Stimulated activated CD4-positive, alpha-beta T cell treated with anti-CD3 and anti-CD28 coated beads, Interleukin-12 subunit alpha, Interleukin-12 subunit beta, amount 100 ng/mL, for 4 hours (primary cell): ENCODE measurements at places on chromosomes 6 and 20.

DNA sequence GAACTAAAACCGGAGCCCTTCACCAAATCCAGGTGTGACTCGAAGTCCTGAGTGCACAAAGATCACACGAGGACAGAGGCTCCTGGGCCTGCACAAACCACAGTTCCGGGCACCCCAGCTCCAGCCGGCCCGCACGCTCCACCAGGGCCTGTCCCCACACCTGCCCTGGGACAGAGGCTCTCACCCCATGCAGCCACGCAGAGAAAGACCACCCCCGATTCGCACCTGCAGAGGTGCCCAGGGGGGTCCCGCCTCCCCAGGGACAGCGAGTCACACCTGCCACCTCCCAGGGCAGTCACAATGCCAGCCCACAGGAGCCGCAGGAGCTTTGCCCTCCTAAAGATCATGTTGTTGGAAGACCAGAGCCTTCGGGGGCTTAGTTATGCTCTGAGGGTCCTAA is 25.4 kb upstream of the MRGBP start:
- no peak for DNase-seq

- no peak for DNase-seq
Observed at GRCh38 chr20:41507851-41508250, 110.3 kb downstream of the CHD6 start.

GRCh38 chr20:34369265-34369664 is 6.2 kb downstream of the ITCH start:
- DNase-seq = no peak

- no peak for DNase-seq
Observed at GRCh38 chr6:13076575-13076974, 251.8 kb downstream of the TBC1D7 start.

DNA sequence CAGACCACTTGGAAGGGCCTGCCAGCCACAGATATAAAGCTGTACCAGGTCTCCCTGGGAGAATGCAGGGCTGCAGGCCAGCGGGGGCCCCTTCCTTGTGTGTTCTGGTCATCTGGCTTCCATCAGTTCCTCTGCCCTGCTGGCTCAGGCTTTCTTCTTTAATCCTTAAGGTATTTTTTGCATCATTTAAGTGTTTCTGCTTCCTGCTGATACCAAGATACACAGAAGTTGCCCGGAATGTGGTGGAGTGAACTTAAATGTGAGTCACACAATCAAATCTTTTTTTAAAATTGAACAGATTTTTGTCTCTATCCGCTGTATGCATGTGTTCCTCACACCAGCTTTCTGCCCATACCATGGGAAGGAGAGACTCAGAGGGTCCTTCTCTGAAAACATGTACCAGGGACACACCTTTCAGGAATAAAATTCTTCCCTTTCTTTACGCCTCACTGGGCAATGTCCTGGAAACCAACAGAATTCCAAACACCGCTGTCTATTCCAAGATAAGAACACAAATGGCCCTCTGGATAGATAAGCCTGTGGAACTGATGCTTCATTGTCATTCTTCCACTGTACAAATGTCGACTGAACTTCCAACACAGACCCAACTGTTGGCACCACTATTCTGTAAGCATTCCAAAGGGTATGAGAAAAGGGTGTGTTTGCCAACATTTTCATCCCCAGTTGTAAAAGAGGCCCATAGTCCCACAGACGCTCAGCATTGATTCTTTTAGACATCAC is 206.2 kb upstream of the MYLIP start:
- no peak for DNase-seq

DNA sequence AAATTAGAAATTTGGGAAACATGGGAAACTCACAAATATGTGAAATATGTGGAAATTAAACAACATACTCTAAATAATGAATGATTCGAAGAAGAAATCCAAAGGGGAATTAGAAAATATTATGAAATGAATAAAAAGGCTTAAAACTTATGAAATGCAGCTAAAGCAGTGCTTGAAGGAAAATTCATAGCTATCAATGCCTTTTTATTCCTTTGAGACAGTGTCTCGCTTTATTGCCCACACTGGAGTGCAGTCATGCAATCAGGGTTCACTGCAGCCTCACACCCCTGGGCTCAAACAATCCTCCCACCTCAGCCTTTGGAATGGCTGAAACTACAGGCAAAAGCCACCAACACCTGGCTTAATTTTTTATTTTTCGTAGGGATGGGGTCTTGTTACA is 7.9 kb upstream of the TGIF2 start:
- DNase-seq = no peak

- DNase-seq = no peak
Observed at GRCh38 chr20:11172881-11173280, 499.1 kb upstream of the JAG1 start.

GRCh38 chr6:31462964-31463870 is 34.7 kb upstream of the MICB start:
- peak; percentile 79 for DNase-seq

- no peak for DNase-seq
Observed at GRCh38 chr6:20243288-20243687, 31.0 kb upstream of the MBOAT1 start.

GRCh38 chr6:116887168-116887567 is 10.1 kb downstream of the RFX6 start:
- DNase-seq = no peak

- DNase-seq = no peak
Observed at GRCh38 chr6:45830441-45831139, 185.1 kb downstream of the CLIC5 start.

DNA sequence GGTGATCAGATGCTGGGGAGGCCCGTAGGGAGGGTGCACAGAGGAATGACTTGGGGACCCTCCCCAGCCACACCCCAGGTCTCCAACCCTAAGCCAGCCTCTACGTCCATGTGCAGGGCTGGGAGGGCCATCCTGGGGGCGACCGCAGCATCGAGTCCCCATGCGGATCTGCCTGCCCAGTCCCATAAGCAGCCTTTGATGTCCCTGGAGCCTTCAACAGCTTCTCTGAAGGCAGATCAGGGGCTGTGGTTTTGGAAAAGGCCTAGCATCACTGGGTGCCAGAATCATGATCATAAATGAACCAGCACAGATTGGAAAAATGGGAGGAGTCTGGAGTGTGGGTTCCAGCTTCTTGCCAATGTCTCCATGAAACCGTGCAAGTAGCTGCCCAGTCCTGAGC is 22.9 kb downstream of the TOX2 start:
- no peak for DNase-seq

DNA sequence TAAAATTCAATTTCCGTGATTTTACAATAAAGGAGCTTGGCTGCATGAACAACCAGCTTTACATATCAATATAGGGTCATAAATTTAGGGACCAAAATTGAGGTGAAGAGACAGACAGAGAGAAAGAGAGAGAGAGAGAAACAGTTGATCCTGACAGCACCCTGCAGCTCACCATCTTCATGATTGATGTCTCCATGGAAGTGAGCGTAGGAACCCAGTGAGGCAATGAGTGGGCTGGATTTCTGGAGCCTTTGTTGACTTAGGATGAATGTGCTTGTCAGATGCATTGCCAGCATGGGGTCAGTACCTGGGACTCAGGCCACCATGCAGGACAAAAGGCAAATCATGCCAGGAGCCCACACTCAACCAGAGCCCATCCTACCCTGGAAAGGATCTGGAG is 165.1 kb upstream of the SYNDIG1 start:
- DNase-seq = no peak

GRCh38 chr6:93575495-93576267 is 156.3 kb upstream of the EPHA7 start:
- no peak for DNase-seq

DNA sequence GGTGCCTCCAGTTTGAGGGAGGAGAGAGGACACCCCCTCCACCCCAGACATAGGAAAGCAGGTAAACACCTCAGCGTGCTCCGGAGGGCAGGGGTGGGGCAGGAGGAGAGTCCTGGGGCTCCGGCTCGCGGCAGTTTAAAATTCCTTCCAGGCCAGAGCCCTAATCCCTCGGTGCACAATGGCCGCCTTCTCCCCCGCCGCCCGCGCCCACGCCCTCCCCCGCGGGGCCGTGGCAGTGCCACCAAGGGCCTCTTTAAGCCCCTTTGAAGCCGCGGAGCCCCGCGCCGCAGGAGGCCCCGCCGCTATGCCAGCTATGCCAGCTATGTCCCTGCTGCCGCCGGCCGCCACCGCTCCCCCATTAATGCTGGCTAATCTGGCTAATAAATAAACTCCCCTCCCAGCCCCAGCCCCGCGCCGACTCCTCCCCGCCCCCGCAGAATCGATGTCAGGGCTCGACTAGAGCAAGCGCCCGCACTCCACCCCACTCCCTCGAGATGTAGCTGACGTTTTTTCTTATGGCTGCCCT is 125.1 kb downstream of the MRPL14 start:
- DNase-seq = no peak

GRCh38 chr6:69084746-69085335 is 449.8 kb downstream of the ADGRB3 start:
- DNase-seq = no peak

DNA sequence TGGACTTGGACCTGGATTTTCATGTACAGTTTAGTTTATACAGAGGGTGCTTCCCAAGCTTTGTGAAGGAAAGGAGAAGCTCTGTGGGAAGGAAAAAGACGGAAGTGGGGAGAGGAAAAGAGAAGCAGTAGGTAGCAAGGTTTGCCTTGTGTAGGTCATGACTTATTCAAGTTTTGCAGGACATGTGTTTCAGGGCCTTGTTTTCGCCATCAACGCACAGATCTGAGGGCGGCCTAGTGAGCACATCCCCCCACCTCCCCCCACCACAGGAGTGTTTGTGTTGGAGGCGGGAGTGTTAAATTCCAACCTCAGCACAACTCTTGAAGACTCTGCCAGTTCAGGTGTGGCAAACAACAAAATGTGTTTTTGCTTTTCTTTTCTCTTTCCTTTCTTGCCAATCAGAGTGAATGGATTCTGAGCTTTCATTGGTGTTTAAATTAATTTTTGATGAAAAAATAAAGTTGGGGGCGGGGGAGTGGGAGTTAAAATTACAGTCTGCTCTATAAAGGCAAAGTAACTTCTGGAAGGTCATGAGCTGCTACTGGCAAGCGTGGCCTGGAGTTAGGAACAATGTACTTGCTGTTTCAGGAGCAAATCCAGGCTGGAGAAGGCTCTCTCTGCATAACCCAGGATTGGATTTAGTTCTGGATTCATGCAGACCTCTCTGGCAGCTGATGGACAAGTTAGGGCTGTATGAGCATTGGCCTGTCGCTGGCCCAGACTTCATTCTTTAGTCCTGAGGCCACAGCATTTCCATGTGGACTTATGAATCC is 338.5 kb downstream of the CD83 start:
- DNase-seq = no peak

DNA sequence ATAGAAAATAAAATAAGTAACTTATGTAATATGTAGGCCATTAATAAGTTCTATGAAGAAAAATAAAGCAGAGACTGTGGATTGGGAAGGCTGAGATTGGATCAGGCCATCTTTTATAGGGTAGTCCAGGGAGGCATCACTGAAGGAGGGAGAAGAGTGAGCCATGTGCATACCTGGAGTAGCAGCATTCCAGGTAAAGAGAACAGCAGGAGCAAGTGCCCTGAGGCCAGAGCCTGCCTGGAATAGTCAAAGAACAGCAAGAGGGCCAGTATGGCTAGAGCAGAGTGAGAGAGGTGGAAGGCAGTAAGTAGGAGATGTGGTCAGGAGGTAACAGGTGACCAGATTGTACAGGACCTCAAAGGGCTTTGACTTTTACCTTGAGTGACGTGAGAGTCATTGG is 112.1 kb downstream of the EPM2A start:
- no peak for DNase-seq

DNA sequence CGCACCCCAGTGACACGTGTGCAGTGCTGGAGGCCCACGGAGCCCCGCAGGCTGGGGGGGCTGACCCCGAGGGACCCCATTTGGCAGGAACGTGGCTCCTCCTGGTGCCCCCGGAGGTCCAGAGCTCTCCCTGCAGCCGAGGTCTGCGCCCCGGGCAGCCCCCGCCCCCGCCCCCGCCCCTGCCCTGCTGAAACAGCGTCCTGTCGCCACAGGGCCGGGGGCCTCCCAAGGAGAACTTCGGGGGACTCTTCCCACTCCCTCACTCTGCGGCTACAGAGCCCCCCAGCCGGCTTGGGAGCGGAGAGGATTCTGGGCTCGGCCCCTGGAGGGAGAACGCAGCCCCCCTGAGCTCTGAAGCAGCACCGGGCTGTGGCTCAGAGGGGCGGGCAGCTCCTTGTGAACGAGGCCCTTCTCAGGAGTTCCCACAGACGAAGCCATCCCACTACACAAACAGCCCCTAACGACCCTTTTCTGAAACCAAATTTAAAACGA is 115.2 kb downstream of the DLL1 start:
- no peak for DNase-seq

DNA sequence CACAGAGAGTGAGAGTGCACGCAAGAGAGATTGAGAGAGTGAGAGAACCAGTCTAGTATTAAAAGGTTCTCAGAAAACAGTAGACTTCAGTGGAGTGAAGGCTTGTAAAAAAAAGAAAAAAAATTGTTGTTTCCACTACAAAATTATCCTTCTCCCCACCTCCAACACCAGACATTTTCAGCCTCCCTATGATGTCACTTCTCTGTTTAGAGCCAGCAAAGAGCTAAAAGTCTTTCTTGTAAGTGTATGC is 77.8 kb downstream of the BACH2 start:
- DNase-seq = no peak

GRCh38 chr6:136510299-136510698 is 39.9 kb downstream of the MAP7 start:
- peak; percentile 10 for DNase-seq

DNA sequence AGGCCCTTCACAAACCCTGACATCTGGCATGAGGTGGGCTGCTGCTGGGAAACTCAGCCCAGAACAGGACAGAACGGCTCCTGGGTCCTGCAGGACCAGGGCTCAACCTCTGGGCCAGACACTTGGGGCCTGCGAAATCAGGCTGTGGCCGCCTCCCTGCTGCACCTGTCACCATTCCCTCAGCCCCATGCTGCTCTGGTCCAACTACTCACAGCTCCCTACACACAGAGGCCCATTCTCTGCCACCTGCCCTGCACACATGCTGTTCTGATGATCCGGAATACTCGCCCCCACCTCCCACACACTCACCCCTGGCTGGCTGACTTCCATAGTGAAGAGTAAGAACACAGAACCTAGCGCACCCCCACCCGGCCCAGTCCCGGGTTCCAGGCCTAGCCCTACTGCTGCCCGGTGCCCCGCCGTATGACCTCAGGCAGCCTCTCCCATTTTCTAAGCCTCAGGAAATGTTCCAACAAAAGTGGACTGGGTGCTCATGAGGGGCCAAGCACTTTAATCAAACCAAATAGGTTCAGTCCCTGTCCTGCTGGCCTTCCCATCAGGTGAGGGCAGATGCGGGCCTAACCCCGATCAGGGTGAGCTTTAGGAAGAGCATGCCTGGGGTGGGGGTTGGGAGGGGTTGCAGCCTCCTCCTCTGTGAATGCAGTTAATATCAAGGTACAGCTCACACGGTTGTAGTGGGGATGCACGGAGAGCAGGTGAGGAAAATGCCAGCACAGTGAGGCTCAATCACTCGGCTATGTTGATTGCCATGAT is 3.9 kb downstream of the PEDS1 start:
- no peak for DNase-seq

DNA sequence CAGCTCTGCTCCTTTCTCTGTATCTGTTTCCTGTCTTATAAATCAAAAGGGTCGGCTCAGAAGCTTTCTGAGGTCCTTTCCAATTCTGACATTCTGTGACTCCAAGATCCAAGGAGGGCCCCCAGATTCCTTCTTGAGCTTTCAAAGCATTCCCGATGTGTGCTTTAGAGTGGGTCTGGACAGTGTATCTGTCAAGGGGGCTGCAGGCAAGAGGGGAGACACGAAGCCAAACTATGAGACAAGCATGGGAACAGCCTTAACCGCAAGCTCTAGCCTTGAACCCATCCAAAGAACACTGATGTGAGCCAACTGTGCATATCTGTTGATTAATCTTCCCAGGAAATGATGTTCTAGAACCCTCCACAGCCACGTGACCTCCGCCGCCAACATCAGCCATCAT is 73.8 kb downstream of the TSHZ2 start:
- no peak for DNase-seq

- no peak for DNase-seq
Observed at GRCh38 chr6:28903686-28904085, 20.1 kb downstream of the TRIM27 start.
